Stimulated activated CD8-positive, alpha-beta memory T cell treated with anti-CD3 and anti-CD28 coated beads, Interleukin-4, amount 100 ng/mL, for 1 hour (primary cell): ENCODE measurements at places on chromosomes 16 and 17.

GRCh38 chr17:75219815-75220214 is 14.3 kb downstream of the NUP85 start:
- DNase-seq, result no peak

- DNase-seq, result no peak
Observed at GRCh38 chr17:2083613-2084035, 28.7 kb downstream of the HIC1 start.

DNA sequence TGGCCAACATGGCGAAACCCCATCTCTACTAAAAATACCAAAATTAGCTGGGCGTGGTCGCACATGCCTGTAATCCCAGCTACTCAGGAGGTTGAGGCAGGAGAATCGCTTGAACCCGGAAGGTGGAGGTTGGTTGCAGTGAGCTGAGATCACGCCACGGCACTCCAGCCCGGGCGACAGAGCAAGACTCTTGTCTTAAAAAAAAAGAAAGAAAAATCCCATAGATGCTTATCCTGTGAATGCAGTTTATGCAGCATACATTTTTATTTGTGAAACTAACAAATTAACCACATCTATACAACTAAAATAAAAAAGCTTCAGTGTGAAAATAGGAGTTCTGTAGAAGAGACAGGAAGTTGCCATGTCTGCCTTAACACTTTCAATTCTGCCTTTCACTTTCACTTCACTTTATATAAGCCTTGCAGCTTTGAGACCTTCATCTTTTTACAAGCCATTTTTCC is 7.1 kb downstream of the IGSF6 start:
- DNase-seq, result no peak

DNA sequence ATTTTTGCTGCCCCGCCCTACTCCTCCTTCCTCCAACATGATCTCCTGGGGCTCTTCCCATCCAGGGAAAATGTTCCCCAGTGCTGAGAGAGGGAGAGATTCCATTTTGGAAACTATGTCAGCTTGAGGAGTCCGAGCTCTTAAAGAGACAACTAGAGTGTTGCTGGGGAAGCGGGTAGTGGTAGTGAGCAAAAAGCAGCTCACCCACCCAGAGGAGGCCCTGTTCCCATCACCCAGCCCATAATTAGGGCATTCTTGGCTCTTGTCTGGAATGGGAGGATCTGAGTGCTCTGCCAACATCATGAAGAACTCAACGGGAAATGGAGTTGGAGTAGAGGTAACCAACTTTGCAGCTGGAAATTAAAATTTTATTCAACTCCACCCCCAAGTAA is 9.1 kb upstream of the MSL1 start:
- no peak for DNase-seq

- DNase-seq, result no peak
Observed at GRCh38 chr17:51189628-51190027, 23.4 kb downstream of the NME2 start.

GRCh38 chr16:83935005-83935857 is 17.8 kb upstream of the OSGIN1 start:
- no peak for DNase-seq

- DNase-seq, result no peak
Observed at GRCh38 chr17:2736956-2737355, 12.5 kb downstream of the CCDC92B start.

DNA sequence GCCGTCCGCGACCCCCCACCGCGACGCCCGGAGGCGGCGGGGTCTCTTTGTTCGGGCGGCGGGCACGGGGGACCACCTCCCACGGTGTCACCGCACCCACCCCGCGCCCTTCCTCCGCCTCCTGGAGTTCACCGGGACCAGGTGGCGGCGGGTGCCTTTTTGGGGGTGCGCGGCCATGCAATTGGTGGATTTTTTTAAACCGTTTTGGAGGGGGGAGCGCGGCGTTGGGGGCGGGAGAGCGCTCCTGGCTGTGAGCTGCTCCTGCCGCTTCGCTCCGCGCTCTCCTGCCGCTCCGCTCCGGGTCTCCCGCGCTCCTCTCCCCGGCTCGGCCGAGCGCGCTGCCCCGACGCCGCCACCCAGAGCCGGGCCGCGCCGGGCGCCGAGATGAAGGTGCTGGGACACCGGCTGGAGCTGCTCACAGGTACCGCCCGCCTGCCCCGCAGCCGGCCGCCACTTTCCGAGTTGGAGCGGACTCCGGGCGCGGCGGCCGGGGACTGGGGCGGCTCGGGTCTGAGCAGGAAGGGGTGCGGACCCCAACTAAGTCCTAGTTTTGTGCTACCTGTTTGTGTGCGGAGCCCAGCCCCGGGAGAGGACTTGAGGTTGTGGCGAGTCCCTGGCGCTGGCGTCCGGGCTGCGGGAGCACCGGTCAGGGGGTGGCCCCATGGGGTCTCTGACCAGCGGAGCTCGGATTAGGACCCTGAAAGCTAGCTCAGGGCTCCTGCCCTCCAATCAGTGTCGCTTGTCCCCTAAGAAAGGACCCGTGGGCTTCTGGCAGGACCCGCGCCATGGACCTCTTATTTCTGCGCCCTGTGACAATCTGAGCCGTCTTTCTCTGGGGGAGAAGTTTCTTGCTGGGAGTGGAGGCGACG is 35.7 kb upstream of the NDRG4 start:
- DNase-seq, result no peak

- no peak for DNase-seq
Observed at GRCh38 chr17:79677646-79678045, 53.1 kb upstream of the ENPP7 start.

DNA sequence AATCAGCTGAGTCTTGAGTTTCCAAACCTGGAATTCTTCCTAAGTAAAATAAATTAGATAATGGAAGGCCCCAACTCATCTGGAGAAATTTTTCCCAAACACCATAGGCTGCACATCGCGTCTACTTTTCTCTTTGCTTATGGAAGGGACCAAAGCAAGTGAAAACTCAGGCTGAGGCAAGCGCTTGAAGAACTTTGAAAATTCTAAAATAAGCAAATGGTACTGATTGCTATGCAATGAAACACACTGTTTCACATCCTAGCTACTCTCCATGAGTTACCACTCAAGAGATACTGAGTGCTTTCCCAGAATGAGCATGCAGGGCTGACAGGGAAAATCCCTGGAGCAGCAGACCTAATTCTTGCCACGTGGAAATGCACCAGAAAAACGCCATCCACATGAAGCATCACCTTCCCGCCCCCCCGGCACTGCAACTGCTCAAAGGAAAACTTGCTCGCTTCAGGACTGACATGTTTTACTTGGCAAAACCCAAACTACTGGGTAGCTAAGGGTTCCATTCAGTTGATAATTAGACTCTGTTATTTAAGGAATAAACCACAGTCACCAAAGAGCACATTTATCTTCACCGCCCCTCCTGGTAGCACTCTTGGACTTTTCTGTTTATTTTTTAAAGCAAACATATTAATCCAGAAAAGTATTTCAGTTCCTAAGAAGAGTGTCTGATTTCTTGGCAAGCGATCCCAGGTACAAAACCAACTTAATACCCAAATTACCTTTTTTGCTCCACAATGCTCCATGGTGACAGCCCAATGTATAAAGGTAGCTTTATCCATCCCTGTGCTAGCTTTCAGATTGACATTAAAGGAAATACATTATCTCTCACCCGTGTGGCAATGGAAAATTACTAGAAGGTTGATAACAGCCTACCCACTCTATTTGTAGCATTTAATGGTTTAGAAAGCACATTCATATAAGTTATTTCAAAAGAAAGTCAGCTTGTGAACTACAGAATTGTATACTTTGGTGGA is 62.5 kb downstream of the WDR59 start:
- no peak for DNase-seq

- no peak for DNase-seq
Observed at GRCh38 chr16:84054916-84055315, 12.3 kb upstream of the SLC38A8 start.
